CD4-positive, alpha-beta T cell treated with Interferon gamma for 1 hour (primary cell): ENCODE measurements at places on chromosomes 11 and 22.

GRCh38 chr11:65130631-65131416 lies 3.5 kb downstream of the SYVN1 start:
- no peak for DNase-seq

DNA sequence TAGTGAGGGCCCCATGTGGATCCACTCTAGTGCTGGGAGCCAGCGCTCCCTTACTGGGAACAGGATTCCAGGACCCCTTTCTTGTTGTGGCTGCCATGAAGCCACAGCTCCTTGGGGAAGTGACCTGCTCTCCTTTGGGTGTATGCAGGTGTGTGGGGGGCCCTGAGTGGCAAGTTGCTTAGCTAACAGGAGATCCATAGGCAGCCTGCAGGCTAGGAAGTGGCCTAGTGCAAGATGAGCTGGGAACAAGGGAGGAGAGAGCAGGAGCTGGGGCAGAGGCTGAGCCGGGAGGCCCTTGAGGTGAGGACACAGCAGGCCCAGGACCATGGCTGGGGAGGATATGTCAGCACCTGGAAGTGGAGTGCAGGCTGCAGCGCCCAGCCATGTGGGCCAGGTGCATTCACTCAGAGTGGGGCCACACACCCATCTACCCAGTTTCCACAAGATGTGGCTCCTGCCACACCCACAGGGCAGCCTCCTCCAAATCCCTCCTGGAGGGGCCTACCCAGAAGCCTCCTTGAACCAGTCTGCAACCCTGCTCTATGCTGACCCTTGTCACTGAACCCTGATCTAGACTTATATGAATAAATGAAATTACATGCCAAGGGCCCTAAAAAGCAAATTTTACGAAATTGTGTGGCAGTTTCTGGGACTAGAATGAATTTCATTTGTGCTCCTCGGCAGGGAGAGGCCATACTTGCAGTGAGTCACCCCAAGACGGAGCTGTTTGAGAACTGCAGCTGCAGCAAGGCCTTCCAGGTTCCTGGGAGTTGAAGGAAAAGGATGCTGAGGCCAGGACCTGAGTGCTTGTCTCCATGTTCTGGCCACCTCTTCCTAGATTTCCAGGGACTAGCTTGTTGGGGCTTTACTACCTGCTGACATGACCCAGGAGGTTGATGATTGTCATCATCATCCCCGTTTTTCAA lies 3.2 kb downstream of the THAP7 start:
- DNase-seq, result no peak

GRCh38 chr11:59765068-59765735 lies 10.0 kb downstream of the STX3 start:
- no peak for DNase-seq

GRCh38 chr11:5631417-5631816 lies 6.6 kb downstream of the TRIM34 start:
- no peak for DNase-seq

DNA sequence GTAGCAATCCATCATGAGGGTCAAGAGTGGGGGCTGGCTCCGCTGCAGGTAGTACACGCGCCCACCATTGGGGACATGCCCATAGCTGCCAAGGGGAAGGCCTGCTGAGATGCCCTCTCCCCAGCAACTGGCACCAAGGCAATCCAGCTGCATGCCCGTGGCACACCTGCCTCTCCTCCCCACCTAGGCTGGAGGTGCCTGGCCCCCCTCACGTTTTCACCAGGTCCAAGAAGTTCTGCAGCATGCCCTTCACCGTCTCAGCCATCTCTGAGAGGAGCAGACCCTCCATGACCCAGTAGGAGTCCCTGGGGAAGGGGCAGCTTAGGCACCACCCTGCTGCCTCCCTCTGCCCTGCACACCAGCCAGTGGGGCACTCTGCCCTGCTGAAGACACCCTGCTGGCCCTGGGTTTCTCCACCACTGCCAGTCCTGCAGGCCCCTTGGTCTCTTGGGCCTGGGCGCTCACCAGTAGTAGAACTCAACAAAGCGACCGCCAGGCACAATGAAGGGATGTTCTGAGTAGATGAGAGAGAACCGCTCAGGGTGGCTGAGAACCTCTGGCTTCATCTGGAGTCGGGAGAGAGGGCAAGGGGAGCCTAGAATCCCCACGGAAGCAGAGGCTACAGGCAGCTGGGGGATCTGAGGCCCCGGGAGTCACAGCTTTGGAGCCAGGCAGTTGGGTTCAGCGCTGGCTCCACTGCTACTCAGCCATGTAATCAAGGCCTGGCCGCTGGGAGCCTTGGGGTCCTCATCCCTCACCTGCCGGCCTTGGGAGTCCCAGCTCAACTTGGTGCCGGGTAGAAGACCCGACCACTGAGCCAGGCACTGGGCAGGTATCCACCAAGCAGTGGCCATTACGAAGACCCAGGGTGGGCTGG lies 17.8 kb downstream of the TREH start:
- no peak for DNase-seq

DNA sequence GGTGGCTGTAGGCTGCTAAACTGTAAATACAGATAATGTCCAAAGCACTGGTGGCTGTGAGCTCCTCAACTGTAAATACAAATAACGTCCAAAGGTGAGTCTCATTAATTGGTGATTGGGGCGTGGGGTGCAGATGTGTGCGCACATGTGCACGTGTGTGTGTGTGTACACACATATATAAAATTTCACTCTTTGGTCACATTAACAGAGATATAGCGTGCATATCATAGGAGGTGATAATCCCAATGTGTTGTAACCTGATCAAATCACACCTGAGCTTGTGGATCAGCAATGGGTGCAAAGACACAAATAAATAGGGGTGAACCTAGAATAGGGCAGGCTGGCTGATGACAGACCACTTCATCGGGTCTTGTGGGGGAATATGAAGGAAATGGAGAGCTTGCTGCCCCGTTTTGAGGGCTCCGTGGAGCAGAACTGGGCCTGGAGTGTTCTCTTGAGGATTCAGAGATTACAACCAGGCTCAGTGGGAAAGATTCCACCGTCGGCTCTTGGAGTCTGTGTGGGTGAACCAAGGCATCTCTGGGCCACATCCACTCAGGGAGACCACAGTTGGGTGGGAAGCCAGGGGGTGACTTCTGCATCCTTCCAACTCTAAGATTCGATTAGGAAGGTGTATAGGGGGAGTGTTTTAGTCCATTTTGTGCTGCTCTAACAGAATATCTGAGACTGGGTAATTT lies 24.9 kb upstream of the OSBPL5 start:
- DNase-seq, result no peak

DNA sequence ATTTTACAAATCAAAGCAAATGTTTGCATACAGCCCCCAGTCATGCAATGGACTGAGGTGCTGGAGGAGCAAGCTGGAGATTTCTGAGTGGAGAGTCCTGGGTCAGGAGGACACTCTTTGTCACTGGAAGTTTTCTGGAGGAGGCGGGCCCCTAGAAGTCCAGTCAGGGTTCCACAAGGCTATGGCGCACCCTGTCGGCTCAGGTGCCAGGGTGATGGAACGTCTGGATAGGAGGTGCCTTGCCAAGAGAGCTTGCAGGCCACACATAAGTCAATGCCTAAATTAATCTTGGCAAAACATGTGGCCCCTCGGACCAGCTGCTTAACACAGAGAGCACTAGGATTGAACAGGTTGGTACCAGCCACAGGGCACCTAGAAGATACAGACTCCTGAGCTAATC lies 174.7 kb upstream of the CADM1 start:
- DNase-seq, result no peak

- no peak for DNase-seq
Observed at GRCh38 chr11:133934599-133935550, 21.9 kb downstream of the IGSF9B start.

GRCh38 chr11:47324520-47324919 lies 28.0 kb downstream of the MYBPC3 start:
- DNase-seq, result no peak

DNA sequence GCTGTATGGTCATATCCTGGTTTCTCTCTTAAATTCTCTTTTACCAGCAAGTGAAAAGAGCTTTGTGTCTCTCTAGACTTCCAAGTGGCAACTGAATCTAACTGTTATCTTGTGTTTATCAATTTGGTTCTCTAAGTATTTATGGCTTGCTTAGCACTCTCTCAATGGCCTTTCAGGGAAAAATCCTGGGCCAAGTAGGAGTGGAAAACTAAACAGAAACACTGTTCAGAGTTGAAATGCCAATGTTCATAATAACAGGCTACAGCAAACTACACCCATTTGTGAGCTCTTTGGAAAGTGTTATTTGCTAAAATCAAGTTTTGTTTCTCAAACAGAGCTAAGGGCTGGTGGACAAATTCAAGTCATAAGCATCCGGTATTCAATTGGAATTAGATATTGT lies 10.1 kb downstream of the MMP12 start:
- DNase-seq, result no peak

DNA sequence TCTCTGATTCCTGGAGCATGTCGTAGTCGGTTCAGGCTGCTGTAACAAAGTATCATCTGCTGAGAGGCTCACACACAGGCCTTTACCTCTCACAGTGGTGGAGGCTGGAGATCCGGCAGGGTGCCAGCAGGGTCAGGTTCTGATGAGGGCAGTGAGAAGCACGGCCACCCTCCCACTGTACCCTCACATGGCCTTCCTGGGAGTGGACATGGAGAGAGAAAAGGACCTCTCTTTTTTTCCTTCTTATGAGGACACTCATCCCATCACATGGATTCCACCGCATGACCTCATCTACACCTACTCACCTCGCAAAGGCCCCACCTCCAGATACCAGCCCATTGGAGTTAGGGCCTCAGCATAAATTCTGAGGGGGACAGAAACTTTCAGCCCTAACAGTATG lies 99.5 kb downstream of the BCR start:
- DNase-seq, result no peak

- no peak for DNase-seq
Observed at GRCh38 chr11:18204771-18205170, 31.8 kb downstream of the SAA4 start.

- no peak for DNase-seq
Observed at GRCh38 chr11:85276332-85276731, 350.8 kb downstream of the DLG2 start.

- no peak for DNase-seq
Observed at GRCh38 chr11:73464347-73464746, 88.1 kb downstream of the RELT start.

DNA sequence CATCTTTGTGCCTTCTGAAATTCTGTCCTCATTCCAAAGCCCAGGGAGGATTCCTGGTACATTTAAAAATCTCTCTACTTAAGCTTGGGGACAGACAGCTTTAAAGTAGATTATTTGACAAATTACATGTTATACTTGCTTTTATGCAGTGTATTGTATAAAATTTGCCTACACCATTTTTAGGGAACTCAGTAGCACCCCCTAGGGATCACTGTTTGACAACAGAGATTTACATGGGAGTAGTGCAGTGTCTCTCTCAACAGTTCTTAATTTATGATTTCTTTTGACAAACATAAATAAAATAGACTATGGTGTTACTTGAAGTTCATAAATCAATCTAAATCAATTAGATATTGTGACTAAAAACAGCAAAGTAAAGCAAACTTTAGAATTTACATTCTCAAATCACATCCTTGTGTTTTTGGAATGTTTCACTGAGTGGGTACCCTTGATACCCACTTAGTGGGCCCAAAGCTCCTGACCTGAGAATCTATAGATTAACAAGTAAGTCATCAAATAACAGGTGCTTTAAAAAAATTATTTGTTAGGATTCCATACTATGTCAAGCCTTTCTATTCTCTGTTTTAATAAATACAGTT lies 428.8 kb downstream of the DYNC2H1 start:
- no peak for DNase-seq

DNA sequence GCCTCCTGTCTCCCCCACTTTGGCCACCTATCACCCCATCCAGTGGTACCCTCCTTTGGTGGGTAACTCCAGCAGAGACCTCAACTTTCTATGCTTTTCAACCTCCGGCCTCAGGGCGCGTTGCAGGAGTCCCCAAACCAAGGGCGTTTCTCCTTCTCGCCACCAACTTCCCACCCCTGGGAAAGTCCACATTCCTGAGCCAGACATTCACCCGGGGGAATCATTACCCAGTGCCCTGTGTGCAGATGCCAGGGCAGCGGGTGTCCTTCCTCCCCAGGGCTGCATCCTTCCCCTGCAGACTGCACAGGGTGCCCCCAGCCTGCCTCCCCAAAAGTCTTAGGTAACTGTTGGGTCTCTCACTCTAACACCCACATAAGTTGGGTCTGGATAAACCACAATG lies 26.4 kb downstream of the MYEOV start:
- no peak for DNase-seq

DNA sequence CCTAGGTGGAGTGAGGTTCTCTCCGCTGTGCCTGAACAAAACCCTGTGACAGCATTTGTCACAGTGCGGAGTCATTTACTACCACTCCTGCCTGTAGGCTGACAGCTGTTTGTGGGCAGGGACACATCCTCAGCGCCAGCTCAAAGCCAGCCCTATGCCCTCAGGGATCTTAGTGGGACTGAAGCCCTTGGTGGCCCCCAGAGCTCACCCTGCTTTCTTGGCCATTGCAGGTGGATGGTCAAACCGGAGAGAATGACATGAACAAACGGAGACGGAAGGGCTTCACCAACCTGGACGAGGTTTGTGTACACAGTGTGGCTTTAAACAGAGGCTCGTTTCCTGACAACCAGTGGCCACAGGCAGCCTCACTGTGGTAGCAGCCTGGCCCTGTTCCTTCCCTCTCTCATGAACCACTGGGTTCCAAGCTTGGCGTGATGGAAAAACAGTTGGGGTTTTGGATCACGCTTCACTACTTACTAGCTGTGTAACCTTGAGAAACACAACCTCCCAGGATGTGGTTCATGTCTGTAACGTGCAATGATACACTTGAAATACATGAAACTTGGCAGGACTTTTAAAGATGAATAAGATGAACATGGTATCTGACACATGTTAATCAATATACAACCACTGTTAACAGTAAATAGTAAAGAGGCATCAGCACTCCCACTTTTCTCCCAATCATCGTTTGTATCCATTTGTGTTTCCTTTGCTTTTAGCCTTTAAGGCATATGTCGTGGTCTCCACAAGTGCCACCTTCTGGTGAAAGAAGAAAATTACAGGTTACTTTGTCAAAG lies 125.8 kb downstream of the MICAL2 start:
- DNase-seq, result peak; percentile 14
